ENCODE measurements at places on chromosomes 16 and 17. TPM values are rescaled to one million over a fixed set of nuclear protein-coding genes. Genes with fewer than 3 reads are reported as not detected.

GRCh38 chr16:72362973-72363372, 191.0 kb upstream of the PMFBP1 start:
- DNase-seq: no peak

- no peak for DNase-seq
These were observed 241.6 kb upstream of the SALL1 start for GRCh38 chr16:51392521-51393187.

- no peak for DNase-seq
These were observed 33.5 kb downstream of the GNA13 start for GRCh38 chr17:65022751-65023700.

DNA sequence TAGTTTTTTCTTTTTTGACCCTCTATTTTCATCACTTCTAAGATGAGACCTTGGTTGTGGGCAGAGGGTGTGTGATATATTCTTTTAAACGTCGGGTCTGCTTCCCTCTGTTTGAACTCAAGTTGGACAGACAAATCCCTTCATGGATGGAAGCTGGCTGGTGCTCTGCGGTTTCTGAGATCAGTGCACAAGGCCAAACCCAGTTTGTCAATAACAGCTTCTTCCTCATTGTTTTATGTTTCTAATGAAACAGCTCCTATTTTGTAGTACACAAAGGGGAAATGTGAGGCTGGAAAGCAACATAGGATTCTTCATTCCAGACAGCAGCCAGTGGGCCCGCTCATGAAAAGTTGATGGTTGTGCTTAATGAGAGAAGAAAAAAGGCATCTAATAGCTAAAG, 159.6 kb downstream of the PRKCA start:
- DNase-seq: no peak

The SMIM22 gene
- 23.3 TPM for total RNA-seq

Data from upper lobe of right lung (tissue), 1 donor.